Brain (organoid and tissue), 16 donors: ENCODE measurements at places on chromosomes 5 and 9.

- DNase-seq = no peak
Measured at GRCh38 chr9:97560154-97560553, 58.7 kb downstream of the TMOD1 start.

DNA sequence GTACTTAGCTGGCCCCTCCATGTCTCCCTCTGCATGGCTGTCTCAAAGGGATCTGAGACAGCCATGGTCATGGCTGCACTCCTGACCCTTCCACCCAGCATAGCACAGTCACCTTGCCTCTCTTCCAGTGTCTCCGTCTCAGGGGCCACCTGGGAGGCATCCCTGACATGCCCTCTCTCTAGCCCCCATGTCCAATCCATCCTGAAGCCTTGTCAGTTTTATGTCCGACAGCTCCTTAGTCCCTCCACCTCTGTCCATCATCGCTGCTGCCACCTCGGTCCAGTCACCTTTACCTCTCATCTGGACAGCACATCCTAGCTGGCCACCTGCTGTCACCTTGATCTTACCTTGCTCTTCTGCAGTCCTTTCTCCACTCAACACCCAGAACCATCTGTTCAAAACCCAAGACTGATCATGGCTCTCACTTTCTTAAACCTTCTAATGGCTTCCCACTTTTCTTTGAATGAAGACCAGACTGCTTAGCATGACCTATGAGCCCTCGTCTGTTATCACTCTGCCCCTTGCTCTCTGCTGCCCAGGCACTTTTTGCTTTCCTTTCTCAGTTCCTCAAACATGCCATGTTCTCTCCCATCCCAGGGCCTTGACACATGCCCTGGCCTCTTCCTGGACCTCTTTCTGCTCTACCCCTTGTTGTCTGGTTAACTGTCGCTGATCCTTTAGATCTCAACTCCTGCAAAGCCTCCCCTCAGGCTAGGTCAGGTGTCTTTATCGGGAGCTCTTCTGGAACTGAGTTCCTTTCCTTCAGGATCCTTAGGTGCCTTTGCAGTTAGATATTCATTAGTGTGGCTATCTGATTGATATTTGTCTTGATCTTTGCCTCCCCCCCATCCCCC, 181.8 kb upstream of the PITX1 start:
- DNase-seq = no peak

DNA sequence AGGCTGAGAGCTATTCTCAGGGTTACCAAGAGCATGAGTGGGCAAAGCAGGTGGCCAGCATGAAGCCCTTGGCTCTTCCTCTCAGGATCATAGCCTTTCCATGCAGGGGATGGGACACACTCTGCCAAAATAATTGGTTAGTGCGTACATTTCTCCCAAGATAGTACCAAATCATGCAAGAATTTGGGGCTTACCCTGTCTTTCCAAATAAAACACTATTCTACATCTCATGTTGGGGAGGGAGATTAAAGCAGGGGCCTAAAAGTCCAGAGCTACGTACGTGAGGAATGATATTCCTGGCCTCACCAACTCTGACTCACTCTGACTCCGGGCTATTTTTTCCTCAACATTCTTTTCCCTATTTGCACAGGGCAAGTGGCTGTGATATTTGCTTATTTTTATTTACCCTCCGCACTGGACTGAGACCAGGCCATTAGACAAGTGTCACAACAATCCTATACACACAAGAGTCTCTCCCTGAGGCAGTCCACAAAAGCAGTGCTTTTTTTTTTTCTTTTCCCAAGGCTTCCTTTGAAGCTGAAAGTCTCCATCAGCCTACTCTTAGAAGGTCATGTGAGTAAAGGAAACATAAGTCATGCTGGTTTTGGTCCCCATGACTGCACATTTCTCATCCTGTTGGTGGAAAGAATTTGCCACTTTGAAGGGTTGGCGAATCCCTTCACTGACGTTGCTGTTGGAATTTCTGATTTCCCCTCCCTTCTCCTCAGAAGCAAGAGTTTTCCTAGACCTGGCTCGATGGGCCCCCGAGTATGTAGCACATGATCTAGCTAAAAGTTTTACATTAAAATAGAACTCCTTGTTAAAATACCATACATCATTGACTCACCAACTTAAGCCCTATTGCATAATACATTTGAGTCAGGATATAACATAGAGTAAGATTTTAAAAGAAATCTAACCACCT, 40.0 kb downstream of the TMEM252 start:
- peak; percentile 20 for DNase-seq

GRCh38 chr5:67989456-67989855, 226.1 kb upstream of the PIK3R1 start:
- no peak for DNase-seq

GRCh38 chr9:84897362-84898094, 228.0 kb downstream of the NTRK2 start:
- DNase-seq = peak; percentile 81

- DNase-seq = no peak
Measured at GRCh38 chr9:16126042-16126441, 573.2 kb downstream of the CCDC171 start.

DNA sequence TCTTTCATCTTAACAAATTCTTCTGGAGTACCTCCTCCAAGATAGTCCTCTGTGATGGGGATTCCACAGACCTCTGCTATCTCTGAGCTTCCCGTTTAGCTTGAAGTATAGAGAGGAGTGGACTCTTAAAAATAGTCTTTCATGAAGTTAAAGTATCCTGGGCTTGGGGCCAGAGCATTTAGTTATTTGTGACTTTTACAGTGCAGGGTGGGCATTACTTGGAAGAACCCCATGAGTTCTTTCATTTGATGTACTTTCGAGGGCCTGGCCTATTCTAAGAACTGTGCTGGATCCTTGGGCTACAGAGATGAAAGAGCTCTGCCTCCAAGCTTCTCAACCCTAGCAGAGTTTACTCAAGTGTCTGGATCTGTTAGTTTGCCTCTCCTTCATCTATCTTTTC, 131.5 kb downstream of the ZSWIM6 start:
- no peak for DNase-seq

DNA sequence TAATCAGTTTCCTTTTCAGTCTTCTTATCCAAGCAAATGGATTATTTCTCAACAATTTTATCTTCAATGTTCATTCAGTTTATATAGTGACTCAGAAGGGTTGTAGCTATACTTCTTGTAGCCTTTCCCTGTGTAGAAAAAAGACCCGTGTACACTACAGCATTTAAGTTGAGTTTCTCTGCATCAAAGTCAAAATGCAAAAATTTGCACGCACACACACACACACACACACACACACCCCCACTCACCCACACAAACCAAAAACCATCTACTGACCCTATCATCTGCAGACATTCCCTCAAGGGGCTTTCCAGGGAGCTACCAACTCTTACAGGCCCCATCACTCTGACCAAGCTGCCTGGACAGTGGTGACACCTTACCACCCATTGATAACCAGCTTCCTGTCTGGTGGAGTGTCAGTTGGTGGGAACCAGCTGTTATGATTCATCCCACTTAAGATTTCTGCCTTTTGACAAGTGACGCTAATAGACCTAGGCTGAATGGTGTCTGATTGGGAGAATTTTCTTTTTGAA, 12.2 kb upstream of the ELL2 start:
- peak; percentile 24 for DNase-seq

DNA sequence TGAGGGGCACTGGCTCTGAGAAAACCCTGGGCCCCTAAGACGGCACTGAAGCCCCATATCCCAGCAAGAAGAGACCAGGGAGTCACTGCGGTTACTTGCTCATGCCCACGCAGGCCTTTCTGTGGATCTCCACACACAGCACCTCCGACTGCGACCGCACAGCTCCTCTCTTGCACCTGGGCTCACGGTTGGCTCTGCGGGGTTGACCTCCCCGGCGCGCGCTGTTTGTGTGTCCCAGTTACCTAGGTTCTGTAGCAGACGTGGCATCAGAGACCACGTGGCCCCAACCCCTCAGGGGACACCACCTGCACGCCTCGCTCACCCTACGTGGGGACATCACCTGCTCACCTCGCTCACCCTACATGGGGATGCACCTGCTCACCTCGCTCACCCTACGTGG, 12.7 kb downstream of the LPCAT1 start:
- no peak for DNase-seq

DNA sequence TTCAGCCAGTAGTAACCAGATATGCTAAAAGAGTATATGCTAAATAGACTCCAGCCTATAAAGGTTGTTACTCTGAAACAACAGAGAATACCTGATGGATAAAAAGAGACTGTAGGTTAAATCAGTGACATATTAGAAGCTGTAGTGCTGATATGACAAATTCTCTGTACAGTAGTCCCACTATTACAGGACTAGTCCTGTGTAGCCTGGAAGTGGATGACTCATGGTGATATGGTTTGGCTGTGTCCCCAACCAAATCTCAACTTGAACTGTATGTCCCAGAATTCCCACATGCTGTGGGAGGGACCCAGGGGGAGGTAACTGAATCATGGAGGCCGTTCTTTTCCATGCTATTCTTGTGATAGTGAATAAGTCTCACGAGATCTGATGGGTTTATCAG, 276.2 kb upstream of the POU5F2 start:
- no peak for DNase-seq

DNA sequence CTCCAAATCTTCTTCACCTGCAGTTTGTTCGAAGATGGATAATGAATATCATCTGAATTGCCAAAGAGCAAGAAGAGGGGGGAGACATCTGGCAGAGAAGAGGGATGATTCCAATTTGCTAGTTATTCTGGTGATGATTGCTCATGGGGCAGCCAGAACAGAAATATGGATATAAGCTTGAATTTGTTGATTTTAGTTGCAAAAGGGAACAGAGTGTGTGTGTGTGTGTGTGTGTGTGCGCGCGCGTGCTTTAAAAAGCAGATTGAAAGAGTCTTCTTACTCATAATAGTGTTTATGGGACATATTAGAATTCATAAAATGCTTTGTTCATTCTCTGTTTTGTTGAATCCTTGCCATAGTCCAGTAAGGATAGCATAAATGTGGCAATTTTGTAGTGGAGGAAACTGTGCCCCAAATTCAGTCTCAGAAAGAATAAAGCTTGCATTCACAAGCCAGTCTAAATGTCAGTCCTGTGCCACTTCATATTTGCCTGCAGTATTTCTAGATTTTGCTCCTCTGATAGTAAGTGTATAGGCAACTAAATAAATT, 436.3 kb upstream of the KLF4 start:
- DNase-seq = no peak

GRCh38 chr5:172499287-172499686, 45.0 kb upstream of the SH3PXD2B start:
- no peak for DNase-seq

DNA sequence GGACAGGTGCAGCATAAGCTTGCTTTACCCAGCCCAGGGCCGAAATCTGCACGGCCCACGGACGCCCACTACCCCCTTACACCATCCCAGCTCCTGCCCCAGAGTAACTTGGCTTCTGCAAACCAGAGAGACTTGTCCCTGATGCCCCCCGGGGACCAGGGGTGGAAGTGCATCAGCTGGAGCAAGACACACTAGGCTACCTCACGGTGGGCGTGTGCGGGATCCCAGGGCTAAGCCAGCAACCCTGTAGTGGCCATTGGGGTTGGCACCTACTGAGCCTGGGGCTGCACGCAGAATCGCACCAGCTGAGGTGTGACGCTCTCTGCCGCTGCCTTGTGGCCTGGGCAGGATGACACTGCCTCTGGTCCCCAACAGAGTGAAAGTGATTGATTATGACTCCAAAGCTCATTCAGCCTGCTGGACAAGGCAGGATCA, 6.1 kb upstream of the ZNF79 start:
- DNase-seq = no peak

GRCh38 chr9:83062651-83063527, at the start of gene RASEF:
Gene RASEF (minus strand): TSS chr9:83063142. CDS start chr9:83062867, 275 bp downstream.
- peak; percentile 28 for DNase-seq

DNA sequence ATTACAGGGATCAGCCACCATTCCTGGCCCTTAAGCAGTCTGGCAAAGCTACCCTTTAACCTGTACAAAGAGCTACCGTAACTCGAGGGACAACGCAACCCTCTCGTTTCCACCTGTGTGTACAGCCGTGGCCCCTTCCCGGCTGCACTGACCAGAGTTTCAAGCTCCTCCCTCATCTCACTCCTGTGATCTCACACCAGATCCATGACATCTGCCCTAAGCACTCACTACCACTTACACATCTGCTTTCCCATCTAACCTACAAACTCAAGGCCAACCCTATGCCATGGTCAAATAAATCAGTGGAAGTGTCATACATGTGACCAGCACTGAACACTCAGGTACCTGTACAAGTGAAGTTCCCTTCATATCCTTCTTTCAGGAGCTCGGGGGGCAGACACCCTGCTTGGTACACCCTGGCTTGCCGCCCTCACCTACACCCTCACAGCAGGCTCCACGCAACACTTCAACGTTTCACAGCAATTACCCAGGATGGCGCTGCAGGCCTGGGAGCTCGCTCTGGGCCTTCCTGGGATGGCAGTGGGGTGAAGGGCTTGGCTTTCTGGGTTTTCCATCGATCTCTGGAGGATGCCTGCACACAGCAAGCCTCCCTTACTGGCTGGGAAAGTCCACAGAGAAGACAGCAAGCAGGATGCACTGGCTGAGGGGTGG, 61.7 kb downstream of the PRRT1B start:
- no peak for DNase-seq

- no peak for DNase-seq
Measured at GRCh38 chr9:105445203-105445881, 2.5 kb upstream of the FSD1L start.

DNA sequence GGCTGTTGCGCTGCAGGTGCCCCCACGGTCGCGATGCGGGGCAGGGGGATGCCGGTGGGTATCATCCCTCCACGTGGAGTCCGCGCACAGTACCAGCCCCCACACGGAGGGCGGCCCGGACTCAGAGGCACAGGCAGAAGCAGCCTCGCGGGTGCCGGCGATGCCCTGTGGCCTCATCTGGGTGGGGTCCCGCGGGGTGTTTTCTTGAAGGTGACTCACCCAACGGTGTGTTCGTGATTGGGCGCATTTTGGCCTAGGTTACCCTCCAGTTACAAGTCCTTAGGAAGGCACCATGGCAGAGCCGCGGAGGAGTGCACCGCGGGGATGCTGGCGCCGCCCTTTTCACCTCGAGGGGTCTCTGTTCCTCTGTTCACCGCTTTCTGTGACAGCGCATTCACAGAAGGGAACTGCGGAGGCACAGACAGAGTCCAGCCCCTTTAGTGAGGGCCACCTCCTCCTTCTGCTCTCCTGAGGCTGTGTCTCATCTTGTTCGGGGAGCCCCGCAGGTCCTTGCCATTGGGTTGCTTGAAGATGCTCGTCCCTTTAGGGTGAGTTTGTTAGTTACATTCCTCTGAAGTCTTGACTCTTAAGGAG, 21.6 kb upstream of the EXOC3 start:
- DNase-seq = no peak

- no peak for DNase-seq
Measured at GRCh38 chr9:95460518-95461164, 56.1 kb downstream of the PTCH1 start.
